ENCODE measurements at places on chromosomes 7 and 10.
A peak's percentile ranks its signal among the peaks of the same experiment; 100 is the strongest.

DNA sequence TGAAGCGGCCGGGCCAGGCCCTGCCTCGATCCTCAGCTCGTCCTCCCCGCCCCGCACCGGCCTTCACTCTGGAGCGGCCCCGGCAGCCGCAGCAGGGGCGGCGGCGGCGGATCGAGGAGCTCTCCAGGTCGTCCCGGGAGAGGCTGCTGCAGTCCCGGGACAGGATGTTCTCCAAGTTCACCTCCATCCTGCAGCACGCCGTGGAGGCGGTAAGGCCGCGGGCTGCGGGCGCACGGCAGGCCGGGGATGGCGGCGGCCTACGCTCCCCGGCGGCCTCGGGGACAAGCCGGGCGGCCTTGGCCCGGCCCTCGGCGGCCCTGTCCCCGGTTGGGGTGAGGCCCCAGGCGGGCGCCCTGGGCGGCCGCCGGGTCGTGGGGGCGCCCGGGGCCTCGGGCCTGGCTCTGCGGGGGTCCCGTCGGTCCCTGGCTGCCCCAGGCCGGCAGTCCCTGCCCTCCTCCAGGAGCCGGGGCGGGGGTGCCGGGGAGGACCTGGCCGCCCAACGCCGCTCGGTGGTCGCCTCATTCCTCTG is 399 bp downstream of the FHIP2A start:
- DNase-seq, result peak; percentile 24

- no peak for DNase-seq
Measured at GRCh38 chr7:69843653-69844052, 245.4 kb downstream of the AUTS2 start.

DNA sequence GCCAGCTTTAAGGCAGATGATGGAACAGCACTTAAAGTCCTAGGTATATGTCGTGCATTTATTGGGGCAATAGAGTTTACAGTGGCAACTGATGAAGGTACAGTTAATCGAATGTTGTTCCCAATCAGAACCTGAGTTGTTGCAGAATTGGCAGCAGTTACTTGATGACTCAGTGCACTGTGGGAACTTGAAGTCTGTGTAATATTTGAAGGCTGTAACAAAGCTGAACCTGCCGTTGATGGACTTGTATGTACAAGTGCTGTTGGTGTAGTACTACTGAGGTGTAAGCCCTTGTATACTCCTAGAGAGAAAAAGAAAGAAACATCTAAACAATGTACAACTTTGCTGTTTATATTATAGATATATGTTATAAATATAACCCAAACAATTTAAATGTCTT is 75.3 kb downstream of the EPC1 start:
- no peak for DNase-seq

GRCh38 chr7:101547022-101547915 is 81.8 kb downstream of the MYL10 start:
- no peak for DNase-seq

DNA sequence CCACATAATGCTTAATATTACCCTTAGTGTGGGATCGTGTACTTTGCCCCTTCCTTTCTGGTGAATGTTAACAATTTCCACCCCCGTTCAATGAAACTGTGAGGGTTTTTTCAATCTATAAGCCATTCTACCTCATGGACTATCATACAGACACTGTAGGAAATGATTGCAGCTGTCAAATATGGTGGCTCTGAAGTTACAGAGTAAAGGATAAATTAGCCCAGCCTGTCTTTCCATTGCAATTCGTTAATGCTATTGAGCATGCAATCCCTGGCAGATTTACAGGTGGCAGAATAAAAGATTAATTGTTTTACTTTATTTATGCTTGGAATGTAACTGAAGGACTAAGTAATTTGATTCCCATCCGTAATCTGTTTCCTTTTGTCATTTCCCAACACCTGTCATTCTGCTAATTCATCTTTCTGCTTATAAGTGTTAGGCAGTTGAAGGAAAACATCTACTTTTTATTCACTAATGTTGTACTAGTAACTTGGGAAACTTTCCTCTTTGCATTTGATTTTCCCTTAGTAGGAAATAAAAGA is 1211.6 kb upstream of the LRRN3 start:
- DNase-seq, result no peak

GRCh38 chr7:36058020-36058592 is 94.9 kb upstream of the EEPD1 start:
- DNase-seq, result no peak

- no peak for DNase-seq
Measured at GRCh38 chr10:85915245-85915846, 451.2 kb downstream of the GRID1 start.

- no peak for DNase-seq
Measured at GRCh38 chr10:3935141-3935540, 150.1 kb upstream of the KLF6 start.

- DNase-seq, result no peak
Measured at GRCh38 chr7:78139335-78139734, 340.8 kb downstream of the PHTF2 start.

GRCh38 chr10:64112701-64113355 is 591.6 kb downstream of the REEP3 start:
- no peak for DNase-seq

- no peak for DNase-seq
Measured at GRCh38 chr10:62352356-62352970, 21.7 kb upstream of the ZNF365 start.

DNA sequence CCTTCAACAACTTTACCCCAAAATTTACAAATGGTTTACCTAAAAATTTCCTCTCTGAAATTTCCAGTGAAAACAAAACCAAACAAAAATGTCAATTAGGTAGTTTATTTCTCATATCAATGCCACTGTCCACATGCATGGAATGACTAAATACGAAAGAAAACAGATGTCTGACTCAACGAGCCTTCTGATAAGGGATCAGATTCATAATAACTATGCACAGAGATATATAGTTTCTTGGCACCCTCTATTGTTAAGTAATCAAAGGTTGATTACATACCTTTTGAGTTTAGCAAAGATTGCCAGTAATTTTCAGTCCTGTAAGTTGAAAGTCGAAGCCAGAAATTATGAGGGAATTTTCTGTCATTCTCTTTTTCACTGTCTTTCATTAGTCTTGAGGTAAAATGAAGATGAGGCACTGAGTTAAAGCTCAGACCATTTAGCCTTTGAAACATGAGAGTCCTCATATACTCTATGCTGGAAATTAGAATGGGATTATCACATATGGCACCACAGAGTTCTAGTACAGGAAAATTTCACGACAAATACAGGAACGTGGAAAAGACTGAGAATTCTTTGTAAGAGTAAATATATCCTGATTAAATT is 519.1 kb upstream of the ANKRD30A start:
- no peak for DNase-seq

GRCh38 chr7:44637788-44638594 is 31.6 kb downstream of the OGDH start:
- DNase-seq, result no peak

DNA sequence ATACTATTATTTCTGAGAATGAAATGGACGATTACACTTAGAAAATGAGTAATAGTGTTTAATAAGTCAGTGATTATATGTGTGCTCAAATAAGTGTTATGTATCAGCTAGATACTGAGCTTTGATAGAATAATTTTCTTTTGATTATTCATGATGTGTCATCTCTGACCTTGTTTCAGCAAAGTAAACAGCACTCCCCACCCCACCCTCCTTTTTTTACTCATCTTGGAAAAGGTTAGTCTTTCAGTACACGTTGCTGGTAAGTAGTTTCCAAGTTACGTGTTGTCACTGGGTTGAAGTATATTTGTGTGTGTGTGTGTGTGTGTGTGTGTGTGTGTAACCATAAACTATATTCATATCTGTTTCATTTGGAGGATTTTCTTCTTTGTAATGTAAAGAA is 84.1 kb downstream of the GNAI1 start:
- no peak for DNase-seq

DNA sequence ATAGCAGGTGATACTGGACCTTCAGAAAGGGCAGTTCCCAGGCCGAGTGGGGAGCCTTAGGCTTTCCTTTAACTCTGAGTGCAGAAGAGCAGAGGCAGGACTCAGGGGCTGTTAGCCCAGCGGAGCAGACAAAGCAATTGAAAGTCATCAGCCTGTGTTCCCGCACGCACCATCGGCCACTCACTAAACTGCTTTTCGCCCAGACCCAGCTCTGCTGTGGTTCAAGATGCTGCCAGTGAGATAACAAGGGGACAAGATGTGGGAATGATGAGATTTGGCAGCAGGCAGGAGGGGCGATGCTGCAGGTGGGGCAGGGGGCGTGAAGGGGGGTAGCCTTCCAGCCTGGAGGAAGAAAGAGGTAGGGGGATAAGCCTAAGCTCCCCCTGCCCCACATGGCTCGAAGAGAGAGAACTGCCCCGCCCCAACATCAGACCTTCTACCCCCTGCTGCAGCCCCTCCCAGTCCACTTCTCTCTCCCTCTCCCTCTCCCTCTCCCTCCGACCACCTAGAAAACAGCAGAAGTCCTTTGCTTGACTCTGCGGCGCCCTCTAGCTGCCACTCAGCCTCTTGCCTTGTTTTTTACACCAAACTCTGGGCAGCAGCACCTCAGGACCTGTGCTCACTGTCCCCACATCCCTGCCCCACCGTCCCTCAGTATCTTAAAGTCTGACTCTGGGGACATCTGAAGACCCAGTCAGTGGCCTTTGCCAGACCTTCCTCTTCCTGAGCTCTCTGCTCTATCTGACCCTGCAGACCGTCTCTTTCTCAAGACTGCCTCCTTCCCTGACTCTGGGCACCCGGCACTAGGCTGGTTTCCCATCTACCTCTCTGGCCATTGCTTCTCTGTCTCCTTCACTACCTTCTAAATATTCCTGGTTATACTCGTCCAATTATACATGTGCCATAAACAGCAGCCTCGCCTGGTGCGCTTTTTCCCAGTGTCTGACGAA is 110.5 kb downstream of the C10orf105 start:
- peak; percentile 93 for DNase-seq

DNA sequence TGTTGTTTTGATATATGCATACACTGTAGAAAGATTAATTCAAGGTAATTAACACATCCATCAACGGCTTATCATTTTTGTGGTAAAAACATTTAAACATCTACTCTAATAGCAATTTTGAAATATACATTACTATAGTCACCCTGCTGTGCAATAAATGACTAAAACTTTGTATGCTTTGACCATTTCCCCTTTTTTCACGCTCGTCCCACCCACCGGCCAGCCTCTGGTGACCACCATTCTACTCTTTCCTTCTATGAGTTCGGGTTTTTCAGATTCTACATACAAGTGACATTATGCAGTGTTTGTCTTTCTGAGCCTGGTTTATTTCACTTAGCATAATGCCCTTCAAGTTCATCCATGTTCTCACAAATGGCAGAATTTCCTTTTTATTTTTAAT is 21.3 kb downstream of the CYCS start:
- no peak for DNase-seq

DNA sequence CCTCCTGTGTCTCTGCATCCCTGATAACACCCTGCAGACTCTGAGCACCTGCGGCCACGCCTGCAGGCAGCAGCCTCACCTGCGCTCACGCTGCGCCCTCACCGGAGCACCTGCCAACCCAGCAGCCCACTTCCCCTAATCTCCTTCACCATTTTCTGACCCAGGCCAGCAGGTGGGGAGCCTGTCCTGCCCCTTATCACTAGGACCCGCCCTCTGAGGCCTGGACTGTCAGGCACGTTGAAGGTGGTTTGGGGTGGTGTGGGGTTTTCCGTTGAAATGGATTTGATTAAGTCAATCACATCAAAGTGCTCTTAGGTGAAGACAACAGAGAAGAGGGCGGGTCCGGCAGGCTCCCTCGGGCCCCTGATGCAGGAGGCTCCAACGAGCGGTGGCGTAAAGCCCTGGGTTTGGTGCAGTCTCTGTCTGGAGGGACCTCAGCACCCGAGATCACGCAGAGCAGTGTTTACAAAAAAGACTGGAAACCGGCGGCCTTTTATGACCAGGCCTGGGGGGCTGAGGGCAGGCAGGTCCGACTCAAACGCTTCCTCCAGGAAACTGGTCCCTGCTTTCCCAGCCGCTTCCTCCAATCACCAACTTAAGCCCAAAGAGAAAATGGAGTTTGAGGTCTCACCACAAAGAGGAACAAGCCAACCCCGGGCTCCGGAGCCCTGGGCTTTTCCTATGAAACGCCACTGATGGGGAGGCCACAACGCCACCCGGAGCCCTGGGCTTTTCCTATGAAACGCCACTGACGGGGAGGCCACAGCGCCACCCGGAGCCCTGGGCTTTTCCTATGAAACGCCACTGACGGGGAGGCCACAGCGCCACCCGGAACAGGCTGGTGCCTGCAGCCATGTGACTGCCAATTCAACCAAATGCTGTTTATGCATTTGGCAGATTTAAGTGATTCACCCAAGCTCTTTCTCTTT is 45.5 kb downstream of the DPYSL4 start:
- DNase-seq, result no peak

DNA sequence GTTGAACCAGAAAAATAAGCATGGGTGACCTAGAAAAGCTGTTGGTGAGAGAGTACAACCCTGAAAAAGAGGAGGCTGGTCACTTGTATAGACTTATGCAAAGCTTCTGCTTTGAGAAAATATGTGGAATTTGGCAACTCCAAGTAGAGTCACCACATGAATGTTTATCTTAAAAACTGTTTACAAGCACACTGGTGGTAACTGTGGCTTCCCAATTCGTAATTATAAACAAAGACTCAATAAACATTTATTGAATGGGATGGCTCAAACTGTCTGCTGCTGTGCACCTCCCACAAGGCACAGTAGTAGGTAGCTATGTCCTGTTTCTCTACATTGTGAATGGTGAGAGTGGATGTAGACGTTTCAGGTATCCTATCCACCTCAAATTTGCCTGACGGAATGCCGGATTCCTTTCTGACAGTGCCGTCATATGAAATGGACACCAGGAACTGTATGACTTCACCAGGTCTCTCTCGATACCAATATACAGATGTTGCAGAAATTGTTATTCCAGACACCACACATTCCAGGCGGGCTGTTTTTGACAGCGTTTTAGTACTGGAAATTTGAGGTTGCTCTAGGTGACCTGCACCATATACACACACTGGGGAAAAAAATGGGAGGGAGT is 43.4 kb upstream of the TARP start:
- DNase-seq, result no peak

- no peak for DNase-seq
Measured at GRCh38 chr10:5297466-5297865, 67.3 kb upstream of the UCN3 start.

DNA sequence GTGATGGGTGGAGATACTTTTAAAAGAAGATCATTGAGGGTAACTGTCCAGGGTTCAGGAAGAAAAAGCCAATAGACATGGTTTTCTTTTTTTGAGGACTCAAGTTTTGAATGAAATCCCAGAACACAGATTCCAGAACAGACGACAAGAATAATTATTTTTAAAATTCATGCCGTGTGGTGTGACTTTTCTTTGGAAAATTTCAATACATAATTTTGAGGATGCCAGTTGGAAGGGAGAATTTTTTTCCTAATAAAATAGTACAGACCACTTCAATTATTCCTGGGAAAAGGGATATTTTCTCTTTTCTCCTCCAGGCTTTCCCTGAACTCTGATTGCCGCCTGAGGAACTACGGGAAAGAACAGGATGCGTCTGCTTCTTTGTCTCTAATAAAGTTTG is 951.4 kb downstream of the KCNMA1 start:
- no peak for DNase-seq

GRCh38 chr10:32210306-32211045 is 136.5 kb downstream of the EPC1 start:
- peak; percentile 67 for DNase-seq

GRCh38 chr7:11185179-11185815 is 211.6 kb downstream of the PHF14 start:
- no peak for DNase-seq

Data from WTC11 (cell line).